ENCODE measurements at places on chromosomes 4 and X. TPM values are rescaled to one million over a fixed set of nuclear protein-coding genes. Genes with fewer than 3 reads are reported as not detected.

The BEX2 gene
- total RNA-seq = 9.7 TPM

The BMP3 gene
- total RNA-seq = 10.5 TPM

The SRPX2 gene
- 25.1 TPM for total RNA-seq

DNA sequence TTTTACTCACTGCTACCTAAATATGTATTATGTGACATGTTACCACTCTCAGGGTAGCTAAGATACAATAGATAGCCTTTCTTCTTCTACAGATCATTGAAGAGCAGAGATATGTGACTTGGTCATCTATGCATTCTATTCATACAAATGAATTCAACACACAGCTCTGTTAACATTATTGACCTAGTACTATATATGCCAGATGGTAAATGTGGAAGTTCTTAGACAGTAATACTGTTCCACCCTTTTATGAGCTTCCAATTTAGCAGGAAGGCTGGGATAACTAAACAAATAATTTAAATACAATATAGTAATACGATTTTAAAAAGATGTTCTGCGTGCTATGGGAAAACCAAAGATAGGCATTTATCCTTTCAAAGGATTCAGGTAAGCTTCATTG, 76.0 kb downstream of the SYTL5 start:
- no peaks in the 10 kb centered on the region for H3K27me3 ChIP-seq
- no peak for DNase-seq
- no peak overlapping the region for H3K27ac ChIP-seq
- no peaks in the 10 kb centered on the region for H3K36me3 ChIP-seq
- no peaks in the 10 kb centered on the region for H3K4me1 ChIP-seq
- no peak overlapping the region for H3K4me3 ChIP-seq

DNA sequence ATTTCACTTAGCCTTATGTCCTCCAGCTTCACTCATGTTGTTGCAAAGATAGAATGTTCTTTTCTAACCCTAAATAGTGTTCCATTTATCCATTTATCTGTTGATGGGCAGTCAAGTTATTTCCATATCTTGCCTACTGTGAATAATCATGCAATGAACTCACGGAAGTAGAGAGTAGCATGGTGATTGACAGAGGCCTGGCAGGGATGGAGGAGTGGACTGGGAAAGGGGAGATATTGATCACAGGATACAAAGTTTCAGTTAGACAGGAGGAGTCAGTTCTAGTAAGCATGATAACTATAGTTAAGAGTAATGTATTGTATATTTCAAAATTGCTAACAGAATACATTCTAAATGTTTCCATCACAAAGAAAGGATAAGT, 10.3 kb upstream of the CLNK start:
- H3K27ac ChIP-seq = no peak overlapping the region
- no peak overlapping the region for H3K4me3 ChIP-seq
- H3K27me3 ChIP-seq = no peaks in the 10 kb centered on the region
- no peak for DNase-seq
- H3K36me3 ChIP-seq = no peaks in the 10 kb centered on the region

DNA sequence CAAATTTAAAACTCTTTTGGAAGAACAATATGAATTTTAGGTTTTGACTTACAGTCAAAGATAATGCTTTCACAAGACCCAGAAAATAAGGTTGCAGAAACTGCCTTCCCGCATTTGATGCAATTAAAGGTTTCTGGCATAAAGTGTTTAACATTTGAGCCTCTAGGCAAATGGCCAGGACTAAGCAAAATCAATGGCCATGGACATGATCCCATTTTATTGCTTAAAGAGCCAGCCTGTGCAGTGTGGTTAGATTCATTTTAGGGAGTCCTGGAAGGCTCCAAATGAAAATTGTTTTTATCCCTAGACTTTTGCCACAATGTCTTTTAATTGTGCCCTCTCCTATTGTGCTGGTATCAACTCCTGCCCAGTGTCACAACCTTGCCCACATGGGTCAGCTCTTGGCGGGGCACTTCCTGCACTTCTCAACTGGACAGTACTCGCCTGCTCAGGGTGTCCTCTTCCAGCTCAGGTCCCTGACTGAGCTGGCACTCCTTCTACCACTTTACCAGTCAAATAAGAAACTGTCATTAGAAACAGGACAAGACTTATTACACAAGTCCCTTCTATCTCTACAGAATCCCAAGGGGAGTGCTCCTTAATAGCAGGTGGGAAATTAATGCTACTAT, 208.4 kb upstream of the NPY2R start:
- no peaks in the 10 kb centered on the region for H3K27me3 ChIP-seq
- no peak for DNase-seq
- no peaks in the 10 kb centered on the region for H3K36me3 ChIP-seq

DNA sequence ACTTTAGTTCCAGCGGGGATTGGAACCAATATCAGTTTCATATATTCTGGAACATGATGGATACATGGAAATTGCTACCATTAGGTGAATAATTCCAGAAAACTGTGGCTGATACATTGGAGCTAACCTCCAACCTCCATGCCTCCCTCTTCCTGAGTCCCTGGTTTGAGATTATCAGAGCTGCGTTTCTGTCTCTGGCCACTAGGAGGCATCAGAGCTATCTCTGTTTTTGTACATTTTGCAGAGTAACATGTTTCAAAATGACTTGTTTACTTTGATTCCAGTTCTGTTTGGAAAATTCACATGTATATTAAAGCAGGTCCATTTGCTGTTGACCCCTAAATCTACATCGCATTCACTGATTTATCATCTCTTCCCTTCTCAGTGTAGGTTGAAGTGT, 2.4 kb upstream of the RAB40AL start:
- no peaks in the 10 kb centered on the region for H3K27me3 ChIP-seq
- H3K4me1 ChIP-seq = no peaks in the 10 kb centered on the region
- DNase-seq = no peak
- no peak overlapping the region for H3K4me3 ChIP-seq
- H3K36me3 ChIP-seq = no peaks in the 10 kb centered on the region
- H3K27ac ChIP-seq = no peak overlapping the region

DNA sequence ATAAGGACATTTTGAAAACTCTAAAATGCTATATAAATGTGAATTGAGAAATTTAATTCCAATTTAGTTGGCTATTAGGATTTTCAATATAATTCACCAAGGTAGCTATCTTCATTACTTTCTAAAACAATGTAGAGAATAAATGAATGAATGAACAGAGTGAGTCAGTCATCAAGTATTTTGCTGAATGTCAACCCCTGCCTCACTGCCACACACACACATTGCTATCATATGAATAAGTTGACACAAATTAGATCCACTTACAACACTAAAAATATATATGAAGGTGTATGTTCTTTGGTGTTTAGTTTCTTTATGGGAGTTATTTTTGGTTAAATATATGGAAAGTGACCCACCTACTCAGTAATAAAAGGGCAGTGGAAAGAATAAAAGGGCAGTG, 141.4 kb upstream of the SMIM10 start:
- no peaks in the 10 kb centered on the region for H3K4me1 ChIP-seq
- H3K27me3 ChIP-seq = no peaks in the 10 kb centered on the region
- H3K36me3 ChIP-seq = no peaks in the 10 kb centered on the region
- H3K4me3 ChIP-seq = no peak overlapping the region
- H3K27ac ChIP-seq = no peak overlapping the region

DNA sequence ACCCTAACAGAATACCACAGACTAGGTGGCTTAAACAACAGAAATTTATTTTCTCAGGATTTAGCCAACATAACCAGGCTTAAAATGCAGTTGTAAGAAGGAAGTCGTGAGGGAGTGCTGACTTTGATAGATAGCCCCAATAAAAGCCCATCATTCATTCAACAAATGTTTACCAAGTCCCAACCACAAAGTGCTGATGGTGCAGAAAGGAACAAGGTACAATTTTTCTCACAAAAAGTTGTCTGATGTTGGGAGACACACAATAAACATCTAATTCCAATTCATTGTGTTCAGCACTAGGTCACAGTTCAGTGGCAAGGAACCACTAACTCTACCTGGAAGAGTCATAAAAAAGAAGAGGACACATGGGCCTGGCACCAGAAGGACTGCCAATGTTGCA, 42.2 kb downstream of the AKAP4 start:
- H3K4me1 ChIP-seq = no peaks in the 10 kb centered on the region
- no peaks in the 10 kb centered on the region for H3K27me3 ChIP-seq
- DNase-seq = no peak
- H3K27ac ChIP-seq = no peak overlapping the region
- H3K36me3 ChIP-seq = no peaks in the 10 kb centered on the region

- no peak overlapping the region for H3K27ac ChIP-seq
- H3K36me3 ChIP-seq = peaks cover 13% of the 10 kb centered on the region
- H3K4me1 ChIP-seq = no peaks in the 10 kb centered on the region
- no peak overlapping the region for H3K4me3 ChIP-seq
- H3K27me3 ChIP-seq = no peaks in the 10 kb centered on the region
- DNase-seq = no peak
Observed at GRCh38 chr4:42618023-42618422, 38.9 kb downstream of the ATP8A1 start.

DNA sequence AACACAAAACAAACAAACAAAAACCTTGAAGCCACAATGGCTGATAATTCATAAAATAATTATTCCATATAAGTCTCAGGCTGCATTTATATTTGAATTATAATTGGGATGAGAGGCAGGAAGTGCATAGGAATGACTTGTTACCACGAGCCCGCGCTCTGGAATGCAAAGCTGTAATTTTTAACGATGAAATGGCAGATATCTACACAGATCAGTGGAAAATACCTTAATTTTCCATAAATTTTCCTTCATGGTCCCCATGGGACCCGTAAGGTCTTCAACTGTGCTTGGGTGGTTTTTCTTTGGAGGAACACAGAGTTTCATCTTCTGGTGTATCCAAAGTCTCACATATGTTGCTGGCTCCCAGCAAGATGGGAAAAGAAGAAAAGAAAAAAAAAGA, 226.8 kb downstream of the SHOX start:
- H3K4me1 ChIP-seq = no peaks in the 10 kb centered on the region
- H3K27ac ChIP-seq = no peak overlapping the region
- no peaks in the 10 kb centered on the region for H3K27me3 ChIP-seq
- H3K4me3 ChIP-seq = no peak overlapping the region

GRCh38 chrX:131746491-131746968, 202.7 kb downstream of the OR13H1 start:
- H3K36me3 ChIP-seq = no peaks in the 10 kb centered on the region
- no peak for DNase-seq
- H3K27ac ChIP-seq = peak overlapping the region; percentile 82
- H3K4me1 ChIP-seq = no peaks in the 10 kb centered on the region
- H3K27me3 ChIP-seq = no peaks in the 10 kb centered on the region

- DNase-seq = no peak
- no peak overlapping the region for H3K27ac ChIP-seq
- H3K4me1 ChIP-seq = no peaks in the 10 kb centered on the region
- no peaks in the 10 kb centered on the region for H3K27me3 ChIP-seq
- H3K4me3 ChIP-seq = no peak overlapping the region
Observed at GRCh38 chr4:31411565-31411964, 691.4 kb downstream of the PCDH7 start.

GRCh38 chr4:73152893-73153292, 83.4 kb upstream of the COX18 start:
- DNase-seq = no peak
- no peaks in the 10 kb centered on the region for H3K27me3 ChIP-seq
- no peak overlapping the region for H3K27ac ChIP-seq
- H3K36me3 ChIP-seq = no peaks in the 10 kb centered on the region

DNA sequence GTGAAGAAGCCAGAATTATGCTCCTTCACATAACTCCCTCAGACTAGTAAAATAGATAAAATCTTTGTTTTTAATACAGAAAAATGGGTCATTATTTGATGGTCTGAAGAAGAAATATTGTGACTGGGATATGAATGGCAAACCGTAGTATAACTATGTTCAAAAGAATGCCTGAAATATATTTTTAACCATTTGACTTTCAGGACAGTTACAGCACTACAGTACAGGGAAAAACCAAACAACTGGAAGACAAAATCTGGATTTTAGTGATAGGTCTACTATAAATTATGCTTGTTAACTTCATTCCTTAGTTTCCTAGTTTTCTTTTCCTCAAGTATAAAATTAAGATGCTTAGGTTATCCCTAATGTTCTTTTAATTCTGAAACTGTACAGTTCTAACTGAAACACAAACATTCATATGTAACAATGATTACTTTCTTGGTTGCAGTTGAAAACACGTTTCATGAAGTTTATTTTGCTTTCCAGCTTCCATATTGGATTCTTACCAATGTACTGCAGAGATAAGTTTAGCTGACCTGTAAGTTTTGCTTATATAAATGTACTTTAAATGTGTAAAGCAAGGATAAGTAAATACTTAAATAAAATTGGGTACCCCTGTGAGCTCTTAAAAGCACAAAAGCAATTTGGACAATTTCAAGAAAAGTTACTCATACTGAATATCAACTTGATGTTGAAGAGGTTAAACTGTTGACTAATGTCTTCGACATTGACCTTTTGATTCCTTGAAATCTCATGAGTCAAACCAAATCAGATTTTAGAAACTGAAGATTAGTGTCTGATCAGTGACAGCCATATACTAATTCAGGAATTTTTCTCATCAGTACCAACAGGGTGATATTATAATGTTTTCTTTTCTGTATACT, 895 bp downstream of the AFP start:
- H3K27ac ChIP-seq = no peak overlapping the region
- DNase-seq = no peak
- no peaks in the 10 kb centered on the region for H3K4me1 ChIP-seq

- H3K4me1 ChIP-seq = peaks cover 5% of the 10 kb centered on the region
- DNase-seq = no peak
- H3K36me3 ChIP-seq = peaks cover 10% of the 10 kb centered on the region
- H3K27me3 ChIP-seq = no peaks in the 10 kb centered on the region
- H3K27ac ChIP-seq = no peak overlapping the region
Observed at GRCh38 chrX:10087391-10087790, 69.4 kb upstream of the CLCN4 start.

DNA sequence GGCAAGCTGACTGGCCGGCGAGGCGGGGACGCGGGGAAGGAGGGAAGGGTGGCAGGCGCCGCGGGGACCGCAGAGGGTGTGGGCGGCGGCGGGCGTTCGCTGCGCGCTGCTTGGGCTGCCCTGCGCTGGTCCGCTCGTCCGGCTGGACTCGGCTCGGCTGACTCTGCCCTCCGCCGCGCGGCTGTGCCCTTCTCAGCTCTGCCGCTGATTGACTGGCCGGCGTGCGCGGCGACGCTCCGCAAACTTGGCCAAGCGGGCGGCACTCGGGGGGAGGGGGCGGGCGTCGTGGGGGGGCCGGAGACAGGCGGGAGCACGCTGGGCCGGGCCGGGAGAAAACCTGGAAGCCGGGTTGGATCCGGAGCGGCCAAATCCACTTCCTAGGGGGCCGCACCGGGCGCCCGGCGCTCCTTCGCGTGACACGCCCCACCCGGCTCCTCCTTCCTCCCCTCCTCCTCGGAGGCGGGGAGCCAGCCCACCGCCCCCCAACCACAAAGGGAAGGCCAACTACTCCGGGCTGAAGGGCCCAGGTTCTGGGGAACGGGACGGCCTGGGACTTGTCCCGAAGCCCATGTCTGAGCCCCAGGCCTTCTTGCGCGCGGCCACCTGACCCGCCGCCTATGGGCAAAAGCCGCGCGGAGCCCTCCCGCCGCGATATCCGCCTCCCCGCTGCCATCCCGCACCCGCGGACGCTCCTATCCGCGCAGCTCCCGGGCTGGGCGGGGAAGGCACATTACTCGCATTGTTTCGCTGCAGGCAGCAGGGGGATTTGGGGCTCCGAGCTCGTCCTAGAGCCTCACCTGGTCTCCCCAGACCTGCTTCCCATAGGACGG, at the start of gene GPC4:
GPC4 (minus strand) TSS at position 214 of the 830 bp plus-strand sequence. CDS start 524 bp downstream, outside the sequence.
- H3K36me3 ChIP-seq = no peaks in the 10 kb centered on the region
- no peaks in the 10 kb centered on the region for H3K4me1 ChIP-seq
- DNase-seq = peak; percentile 84
- H3K4me3 ChIP-seq = peak within 1 kb of the TSS; percentile 42
